ENCODE measurements at places on chromosomes 12 and 14.

- H3K36me3 ChIP-seq = peaks cover 5% of the 10 kb centered on the region
- H3K4me3 ChIP-seq = no peak overlapping the region
- no peak for DNase-seq
- H3K27ac ChIP-seq = no peak overlapping the region
- peaks cover 31% of the 10 kb centered on the region for H3K4me1 ChIP-seq
- H3K27me3 ChIP-seq = no peaks in the 10 kb centered on the region
These were observed 4.1 kb downstream of the CIPC start for GRCh38 chr14:77102154-77102553.

DNA sequence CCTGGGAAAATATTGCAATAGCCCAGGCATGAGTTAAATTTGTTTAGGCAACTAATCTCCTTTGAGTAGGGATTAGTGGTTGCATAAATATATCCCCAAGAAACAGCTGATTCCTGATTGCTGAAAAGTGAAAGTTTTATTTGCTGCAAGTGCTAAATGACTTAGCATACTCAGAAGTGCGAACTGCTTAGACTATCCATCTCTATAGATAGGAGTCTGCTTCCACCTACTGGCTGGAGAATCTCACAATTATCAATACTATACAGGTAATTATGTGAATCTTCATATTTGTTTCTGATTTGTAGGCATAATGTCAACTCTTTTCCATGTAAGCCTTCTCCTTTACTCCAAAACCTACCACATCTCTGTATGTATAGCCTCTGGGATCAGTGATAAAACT, 12.0 kb upstream of the SLCO1B3 start:
- no peaks in the 10 kb centered on the region for H3K27me3 ChIP-seq
- no peak for DNase-seq
- no peaks in the 10 kb centered on the region for H3K4me1 ChIP-seq
- no peak overlapping the region for H3K27ac ChIP-seq

DNA sequence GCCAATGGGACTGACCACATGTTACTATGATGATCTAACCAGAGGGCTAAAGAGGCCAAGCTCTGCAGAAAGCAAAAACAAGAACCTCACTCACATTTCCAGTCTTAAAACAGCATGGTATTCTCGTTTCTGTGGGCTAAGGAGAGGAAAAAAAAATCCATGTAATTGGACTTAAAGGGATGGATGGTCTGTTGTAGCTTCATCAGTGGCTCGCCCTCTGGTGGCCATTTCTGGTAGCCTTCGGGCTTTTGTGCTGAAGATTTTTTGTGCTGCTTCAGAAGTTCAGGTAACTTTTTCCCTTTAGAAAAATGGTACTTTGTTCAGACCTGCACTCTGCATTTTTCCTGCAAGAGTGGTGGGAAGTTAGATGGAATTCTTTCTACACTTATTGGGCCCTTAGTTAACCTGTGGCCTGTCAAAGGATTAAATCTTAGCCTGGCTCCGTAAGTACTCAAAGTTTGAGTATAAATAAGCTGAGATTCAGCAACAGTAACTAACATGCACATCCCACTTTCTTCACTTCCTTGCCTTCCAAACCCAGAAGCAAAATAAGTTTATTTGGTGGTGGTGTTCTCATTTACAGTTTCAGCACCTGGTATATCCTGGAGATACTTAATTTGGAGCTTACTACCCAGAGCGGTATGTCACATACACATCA, 22.3 kb downstream of the DCAF4 start:
- H3K27ac ChIP-seq = no peak overlapping the region
- H3K4me3 ChIP-seq = no peak overlapping the region
- DNase-seq = peak; percentile 64

DNA sequence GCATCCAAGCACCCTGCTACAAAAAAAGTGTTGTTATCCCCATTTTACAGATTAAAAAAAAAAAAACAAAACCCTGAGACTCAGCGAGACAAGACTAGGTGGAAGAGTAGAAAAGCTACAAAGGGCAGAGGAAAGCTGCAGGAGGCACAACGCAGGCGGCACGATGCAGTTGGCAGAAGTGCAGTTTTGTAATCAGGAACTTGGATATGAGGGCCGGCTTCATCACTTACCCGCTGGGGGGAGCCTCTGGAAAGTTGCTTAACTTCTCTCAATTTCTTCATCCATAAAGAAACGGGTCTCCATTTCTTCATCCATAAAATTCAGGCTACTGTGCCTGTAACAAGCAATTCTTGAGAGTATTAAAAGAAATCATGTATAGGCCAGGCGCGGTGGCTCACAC, 33.1 kb upstream of the CCDC60 start:
- no peak for DNase-seq
- H3K27ac ChIP-seq = no peak overlapping the region
- H3K4me1 ChIP-seq = no peaks in the 10 kb centered on the region
- H3K36me3 ChIP-seq = no peaks in the 10 kb centered on the region
- no peak overlapping the region for H3K4me3 ChIP-seq

- no peaks in the 10 kb centered on the region for H3K36me3 ChIP-seq
- no peak for DNase-seq
- H3K4me1 ChIP-seq = no peaks in the 10 kb centered on the region
These were observed 30.8 kb downstream of the NOS1 start for GRCh38 chr12:117330441-117331113.
